AML-193 (cell line): ENCODE measurements at places on chromosomes 2 and 18.

DNA sequence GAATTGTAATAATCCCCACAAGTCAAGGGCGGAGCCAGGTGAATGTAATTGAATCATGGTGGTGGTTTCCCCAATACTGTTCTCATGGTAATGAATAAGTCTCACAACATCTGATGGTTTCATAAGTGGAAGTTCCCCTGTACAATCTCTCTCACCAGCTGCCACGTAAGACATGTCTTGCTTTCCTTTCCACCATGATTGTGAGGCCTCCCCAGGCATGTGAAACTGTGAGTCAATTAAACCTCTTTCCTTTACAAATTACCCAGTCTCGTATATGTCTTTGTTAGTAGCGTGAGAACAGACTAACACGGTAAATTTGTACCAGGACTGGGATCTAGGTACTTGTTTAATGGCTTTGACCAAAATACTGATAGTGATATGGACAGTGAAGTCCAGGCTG is 744.3 kb upstream of the REG3G start:
- no peak for DNase-seq

DNA sequence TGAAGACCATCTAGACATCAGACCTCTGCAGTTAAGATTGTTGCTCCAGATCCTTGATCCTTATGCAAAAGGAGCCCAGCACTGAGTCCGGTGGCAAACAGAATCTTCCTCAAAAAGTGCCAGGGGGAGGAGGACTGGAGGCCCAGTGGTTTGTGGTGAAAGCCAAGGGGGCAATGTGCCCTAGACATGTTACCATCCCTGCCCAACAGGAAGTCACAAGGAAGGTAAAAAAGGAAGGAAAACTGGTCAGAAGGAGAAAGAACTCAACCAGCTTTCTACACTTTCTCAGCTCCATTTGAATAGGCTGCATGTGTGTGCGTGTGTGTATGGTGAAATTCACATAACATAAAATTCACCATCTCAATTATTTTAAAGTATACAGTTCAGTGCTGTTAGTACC is 25.0 kb upstream of the KDM3A start:
- peak; percentile 69 for DNase-seq

- no peak for DNase-seq
Observed at GRCh38 chr2:149894226-149894625, 306.7 kb upstream of the MMADHC start.

DNA sequence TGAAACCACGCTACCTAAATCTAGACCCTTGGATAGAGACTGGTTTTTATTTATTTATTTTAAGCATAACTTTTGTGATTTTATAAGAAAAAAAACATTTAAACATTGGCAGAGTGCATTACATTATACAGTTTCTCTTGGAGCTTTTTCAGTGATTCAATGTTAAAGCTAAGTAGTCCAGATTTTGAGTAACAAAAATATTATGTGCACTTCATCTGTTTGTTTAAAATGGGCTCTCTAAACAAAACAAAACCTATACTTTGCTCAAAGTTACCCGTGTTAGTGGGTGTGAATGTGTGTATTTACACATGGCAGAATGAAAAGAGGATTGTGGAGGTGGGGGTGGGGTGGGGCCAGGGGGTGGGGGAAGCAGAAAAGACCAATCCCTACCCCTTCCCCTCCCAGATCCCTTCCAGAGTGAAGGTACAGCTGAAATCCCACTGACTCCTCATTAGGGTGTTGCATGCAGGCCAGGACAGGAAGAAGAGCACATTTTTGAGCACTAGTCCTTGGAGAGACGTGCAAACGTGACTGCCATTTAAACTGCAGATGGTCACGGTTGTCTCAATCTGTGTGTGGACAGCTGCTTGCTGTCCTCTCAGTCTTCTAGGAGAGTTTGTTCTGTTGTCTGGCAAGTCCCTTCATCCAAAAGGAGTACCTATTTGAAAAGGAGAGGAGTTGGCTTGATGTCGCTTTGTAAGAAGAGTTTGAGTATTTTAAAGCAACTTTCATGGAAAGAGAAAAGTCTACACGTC is 303.0 kb downstream of the ICOS start:
- DNase-seq, result no peak

DNA sequence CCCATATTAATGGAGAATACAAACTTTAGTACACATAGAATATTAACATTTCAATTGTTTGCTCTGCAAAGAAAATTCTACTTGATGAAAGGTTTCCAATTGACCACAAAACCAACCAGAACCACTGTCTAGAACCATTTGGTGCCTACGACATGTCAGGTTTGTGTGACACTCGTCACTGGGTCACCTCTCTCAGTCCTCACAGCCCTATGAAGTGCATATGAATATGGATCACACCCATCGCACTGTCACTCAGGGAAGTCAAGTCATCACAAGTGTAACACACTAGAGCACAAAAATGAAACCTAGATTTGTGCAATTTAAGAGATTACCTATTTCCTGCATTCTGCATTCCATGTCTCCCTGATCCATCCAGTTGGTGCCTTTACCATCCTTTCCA is 43.7 kb downstream of the PTPN2 start:
- no peak for DNase-seq

- no peak for DNase-seq
Observed at GRCh38 chr2:149652526-149652925, 65.0 kb upstream of the MMADHC start.

- DNase-seq, result no peak
Observed at GRCh38 chr18:46278481-46279465, 174.6 kb downstream of the HAUS1 start.

DNA sequence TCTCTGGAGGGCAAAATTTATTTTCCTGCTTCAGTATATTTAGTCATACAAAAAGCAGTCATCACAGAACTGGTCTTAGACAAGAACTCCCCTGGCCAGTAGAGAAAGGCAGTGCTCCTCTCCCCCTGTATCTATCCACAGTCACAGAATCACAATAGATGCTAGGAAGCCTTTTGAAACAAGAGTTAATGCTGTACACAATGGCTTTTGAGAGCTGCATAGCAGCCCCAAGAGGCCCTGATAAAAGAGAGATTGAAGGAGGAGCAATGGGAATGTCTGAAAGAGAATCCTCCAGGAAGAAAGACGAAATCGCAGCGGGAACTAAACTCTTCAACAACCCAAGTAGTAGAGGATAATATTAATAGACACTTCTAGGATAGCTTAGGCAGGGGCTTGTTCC is 330.2 kb downstream of the RBM43 start:
- DNase-seq, result no peak

DNA sequence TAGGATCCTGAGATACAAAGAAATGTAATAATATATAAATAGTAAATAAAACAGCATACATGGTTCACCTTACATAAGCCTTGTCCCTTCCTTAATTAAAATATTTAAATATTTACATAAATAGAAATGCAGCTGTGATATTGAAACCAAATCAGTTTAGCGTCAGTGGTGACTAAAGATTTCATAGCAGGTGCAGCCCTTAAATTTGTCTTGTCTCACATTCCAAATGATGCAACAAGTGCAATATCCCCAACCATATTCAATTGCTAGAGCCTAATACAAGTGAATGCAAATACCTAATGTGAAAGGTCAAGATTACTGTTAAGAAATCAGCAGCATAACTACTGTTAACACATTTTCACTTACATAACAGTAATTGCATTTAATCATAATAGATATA is 539.5 kb downstream of the NYAP2 start:
- no peak for DNase-seq

DNA sequence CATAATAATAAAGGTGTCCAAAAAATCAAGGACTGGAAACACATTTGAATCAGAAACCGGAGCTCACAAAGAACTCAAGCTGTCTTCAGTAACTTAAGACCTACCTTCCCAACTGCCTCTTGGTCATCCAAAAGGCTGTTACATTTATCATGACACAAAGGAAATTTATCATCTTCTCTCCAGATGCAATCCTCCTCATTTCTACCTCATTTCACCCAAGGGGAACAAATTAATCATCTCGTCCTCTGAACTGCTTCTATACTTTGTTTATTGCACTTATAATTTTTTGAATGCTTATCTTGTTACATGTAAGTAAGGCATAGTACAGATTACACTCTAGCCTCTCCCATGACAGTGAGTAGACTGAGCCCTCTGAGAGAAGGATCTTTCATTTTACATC is 105.1 kb upstream of the RGPD4 start:
- DNase-seq, result no peak

- DNase-seq, result no peak
Observed at GRCh38 chr2:21469564-21469963, 345.8 kb downstream of the TDRD15 start.

- no peak for DNase-seq
Observed at GRCh38 chr18:46421973-46422551, 235.0 kb downstream of the LOXHD1 start.

- DNase-seq, result no peak
Observed at GRCh38 chr2:239012228-239012627, 164.3 kb downstream of the TWIST2 start.

DNA sequence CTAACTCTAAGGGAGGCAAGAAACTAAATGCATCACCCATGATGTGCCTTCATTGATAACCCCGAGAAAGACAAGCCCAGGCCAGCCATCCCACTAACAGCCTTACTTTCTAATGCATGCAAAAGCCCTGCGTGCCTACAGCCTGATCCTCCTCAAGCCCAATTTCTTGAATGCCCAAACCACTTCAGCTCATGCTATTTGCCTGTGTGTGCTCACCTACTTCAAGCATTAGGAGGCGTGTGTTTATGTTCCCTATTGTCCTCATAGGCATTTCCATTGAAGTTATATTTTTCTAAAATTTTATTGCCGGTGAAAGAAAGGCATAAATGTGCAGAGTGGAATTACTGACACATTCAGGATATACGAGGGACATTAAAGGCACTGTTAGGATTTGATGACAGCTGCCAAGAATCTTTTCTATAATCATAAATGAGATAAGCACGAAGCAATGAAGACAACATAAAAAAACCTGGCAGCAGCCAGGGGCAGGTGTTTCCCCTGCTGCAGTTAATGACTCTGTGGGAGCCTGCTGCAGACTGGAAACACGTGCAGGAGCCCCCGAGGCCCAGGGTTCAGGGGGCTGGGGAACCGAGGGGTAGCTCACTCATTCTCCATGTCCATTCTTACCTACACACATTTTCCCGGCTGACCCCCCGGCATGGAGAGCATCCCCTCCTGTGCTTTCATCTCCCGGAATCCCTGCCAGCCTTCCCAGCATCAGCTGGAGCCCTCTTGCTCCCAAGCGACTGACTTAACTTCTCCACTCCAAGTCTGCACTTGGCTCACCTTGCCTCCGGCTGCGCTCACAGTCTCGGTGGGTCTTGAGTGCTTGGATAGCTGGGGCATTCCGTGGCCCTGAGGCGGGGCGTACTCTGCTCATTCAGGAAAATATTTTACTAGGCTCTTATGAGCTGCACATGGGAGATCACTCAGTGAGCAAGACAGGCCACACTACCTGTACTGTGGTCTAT is 292.3 kb upstream of the SIX2 start:
- DNase-seq, result no peak

GRCh38 chr2:238444242-238444641 is 17.5 kb downstream of the ASB1 start:
- DNase-seq, result no peak

GRCh38 chr2:60094450-60094929 is 459.0 kb downstream of the BCL11A start:
- no peak for DNase-seq

- DNase-seq, result peak; percentile 28
Observed at GRCh38 chr2:106115250-106115649, 78.9 kb downstream of the UXS1 start.

GRCh38 chr2:8277921-8278571 is 403.8 kb upstream of the ID2 start:
- no peak for DNase-seq

- DNase-seq, result no peak
Observed at GRCh38 chr2:38079116-38080052, 3.4 kb upstream of the CYP1B1 start.

GRCh38 chr2:175957845-175958244 is 44.2 kb downstream of the LNPK start:
- DNase-seq, result no peak

DNA sequence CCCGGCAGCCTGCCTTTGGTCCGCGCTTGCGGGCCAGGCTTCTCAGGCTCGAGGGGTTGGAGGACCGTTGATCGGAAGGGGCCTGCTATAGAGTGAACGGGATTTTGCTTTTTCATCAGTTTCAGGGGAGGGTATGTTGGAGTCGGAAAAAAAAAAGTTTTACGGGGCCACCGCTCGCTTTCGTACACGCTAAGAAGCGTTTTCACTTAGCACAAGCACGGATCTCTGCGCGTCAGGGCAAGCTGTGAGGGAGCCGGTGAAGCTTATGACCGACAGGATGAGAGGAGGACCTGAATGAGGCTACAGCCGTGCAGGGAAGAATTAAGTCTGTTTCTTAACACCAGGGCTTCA is 443 bp downstream of the CPSF3 start:
- peak; percentile 10 for DNase-seq

GRCh38 chr18:64199581-64199980 is 50.7 kb upstream of the LINC00305 start:
- DNase-seq, result no peak

- no peak for DNase-seq
Observed at GRCh38 chr2:23524261-23524706, 139.3 kb downstream of the KLHL29 start.

DNA sequence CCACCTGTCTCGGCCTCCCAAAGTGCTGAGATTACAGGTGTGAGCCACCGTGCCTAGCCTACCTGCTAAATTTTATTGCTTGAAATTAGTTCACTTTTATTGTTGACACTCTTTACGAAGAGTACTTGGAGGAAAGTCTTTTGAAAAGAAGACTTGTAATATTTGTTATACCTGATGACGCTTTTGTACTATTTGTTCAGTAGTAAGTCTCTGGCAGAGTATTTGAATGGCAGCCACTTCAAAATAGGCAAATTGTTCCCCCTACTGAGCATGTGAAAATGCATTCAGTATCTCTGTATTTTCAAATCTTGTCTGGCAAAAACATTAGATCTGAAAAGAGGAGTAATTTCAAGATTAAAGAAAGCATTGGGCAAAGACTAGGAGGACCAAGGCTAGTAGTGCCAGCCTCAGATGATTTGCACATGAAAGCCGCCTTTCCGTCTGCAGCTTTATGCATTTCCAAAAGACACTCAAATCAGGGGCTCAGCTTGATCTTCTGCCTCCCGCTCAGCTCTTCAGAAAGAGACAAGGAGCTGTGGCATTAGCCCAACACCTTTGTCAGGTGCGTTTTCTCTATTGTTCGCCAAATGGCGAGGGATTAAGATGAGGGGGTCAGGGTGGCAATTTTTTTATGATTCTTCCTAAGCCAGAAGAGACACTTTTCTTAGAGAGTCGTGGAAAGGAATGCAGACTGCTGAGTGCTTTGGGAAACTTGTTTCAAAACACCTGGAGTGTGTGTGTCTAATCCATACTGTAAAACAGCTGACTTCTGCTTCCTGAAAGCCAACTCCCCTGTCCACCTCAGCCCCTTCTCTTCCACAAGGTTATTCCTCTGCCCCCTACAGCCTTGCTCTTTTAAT is 18.8 kb upstream of the FOXI3 start:
- DNase-seq, result no peak
